ENCODE measurements at places on chromosomes 16 and 17.

- no peak for DNase-seq
Measured at GRCh38 chr17:1192911-1193699, 13.3 kb upstream of the ABR start.

DNA sequence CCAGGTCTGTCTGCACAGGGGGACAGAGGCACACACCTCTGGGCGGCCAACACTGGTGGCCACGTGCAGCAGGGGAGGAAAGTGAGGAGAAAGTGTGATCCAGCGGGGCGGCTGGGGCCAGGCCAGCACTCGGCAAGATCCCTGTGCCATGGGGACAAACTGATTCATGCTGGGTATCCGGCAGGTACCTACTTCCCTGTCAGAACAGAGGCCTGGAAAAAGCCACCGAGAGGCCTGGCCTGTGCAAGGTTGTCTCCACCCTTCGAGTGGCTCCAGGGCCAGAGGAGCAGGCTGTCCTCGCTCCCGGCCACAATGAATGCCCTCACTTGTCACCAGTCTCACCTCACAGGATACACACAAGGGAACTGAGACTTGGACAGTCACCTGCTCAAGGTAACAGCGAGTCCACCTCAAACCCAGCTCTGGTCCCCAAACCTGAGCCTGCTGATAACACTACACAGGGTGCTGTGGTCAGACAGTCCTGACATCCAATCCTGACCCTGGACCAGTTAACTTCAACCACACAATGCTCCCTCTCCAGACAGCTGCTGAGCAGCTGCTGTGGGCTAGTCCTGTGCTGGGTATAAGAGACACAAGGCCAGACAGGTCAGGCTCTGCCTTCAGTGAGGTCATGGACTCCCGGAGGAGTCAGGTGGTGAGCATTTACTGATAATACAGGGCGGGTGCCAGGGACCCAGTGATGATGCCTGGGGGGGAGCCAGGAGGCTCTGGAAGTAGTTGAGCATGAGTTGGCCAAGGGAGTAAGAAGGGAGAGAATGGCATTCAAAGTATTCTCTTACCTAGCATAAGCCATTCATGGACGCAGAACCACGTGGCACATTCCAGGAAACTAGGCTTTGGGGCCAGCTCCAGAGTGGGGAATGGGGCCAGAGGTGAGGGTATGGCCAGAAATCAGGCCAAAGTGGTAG, 53.0 kb downstream of the VAC14 start:
- no peak for DNase-seq

GRCh38 chr17:416293-417206, 63.9 kb upstream of the RPH3AL start:
- peak; percentile 75 for DNase-seq

DNA sequence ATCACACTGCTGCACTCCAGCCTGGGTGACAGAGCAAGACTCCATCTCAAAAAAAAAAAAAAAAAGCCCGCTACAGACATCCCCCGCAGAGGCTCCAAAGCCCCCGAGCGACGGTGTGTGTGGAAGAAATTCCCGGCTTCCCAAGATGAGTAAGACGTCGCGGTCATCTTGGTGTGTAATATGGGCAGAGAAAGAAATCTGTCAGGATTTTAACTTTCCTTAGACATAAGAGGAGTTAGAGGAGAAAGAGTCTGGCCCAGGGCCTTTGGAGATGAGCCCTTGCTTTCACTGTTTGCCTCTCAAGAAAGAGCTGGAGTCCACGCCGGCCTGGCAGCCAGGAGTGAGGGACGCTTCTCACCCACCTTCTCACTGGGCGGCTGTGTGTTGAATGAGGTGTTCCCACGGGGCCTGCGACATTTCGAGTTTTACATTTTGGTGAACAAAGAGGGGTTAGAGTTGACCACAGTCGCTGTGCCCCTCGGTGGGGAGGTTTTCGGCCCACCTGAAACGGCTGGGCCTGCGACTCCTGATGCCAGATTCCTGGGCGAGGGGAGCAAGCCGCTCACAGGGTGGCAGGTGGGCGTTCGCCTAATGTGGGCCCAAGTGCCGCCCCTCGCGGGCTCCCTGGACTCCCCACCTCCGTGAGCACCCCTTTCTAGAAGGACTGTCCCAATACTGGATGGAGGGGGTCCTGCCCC, 17.9 kb downstream of the C1QTNF1 start:
- no peak for DNase-seq

DNA sequence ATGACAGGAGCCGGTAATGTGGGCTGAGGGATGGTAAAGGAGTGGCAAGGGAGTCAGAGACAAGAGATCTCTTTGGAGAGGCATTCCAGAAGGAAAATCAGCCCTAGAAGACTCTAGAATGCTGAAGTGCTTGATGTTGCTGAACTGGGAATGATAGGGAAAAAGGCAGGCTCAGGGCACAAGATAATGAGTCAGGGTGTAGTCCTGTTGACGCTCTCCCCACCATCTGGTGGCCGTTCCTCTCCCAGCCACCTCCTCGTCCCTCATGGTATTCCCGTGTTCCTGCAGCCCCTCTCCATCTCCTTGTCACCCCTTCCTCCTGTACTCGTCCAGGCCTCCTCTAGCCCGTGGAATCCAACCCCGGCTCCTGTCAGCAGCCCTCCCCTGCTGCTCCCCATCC, 11.1 kb upstream of the ALDOA start:
- no peak for DNase-seq

- peak; percentile 50 for DNase-seq
Measured at GRCh38 chr16:67547423-67548264, 14.7 kb upstream of the CTCF start.

- DNase-seq = no peak
Measured at GRCh38 chr17:43431714-43432523, 33.1 kb downstream of the ARL4D start.

- no peak for DNase-seq
Measured at GRCh38 chr17:20171741-20172365, 162.7 kb downstream of the SPECC1 start.

DNA sequence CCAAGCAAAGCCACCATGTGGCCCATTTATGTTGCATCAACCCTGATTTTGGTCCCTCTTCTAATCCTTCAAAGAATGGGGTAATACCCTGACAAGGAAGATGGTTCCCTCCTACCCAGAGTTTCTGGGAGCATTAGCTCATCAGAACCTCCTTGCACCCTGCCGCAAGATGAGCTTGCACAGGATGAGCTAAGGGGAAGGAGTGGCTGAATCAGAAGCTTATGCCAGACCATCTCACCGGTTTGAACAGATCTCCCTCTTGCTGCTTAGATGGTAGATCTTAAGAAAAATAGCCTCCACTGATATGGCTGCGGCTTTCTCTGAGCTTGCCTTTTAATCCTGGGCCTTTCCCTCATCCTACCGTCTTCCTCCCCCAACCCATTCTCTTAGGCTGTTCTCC, 175.1 kb downstream of the SOX9 start:
- DNase-seq = no peak

GRCh38 chr16:28298511-28298878, 6.2 kb downstream of the SBK1 start:
- no peak for DNase-seq
